Skeletal muscle tissue (tissue), 5 donors: ENCODE measurements at places on chromosomes 4 and X. TPM values are rescaled to one million over a fixed set of nuclear protein-coding genes. Genes with fewer than 3 reads are reported as not detected.

RIPPLY1 gene
- not detected for total RNA-seq

USP17L11 gene
- not detected for total RNA-seq

ZAR1 gene
- not detected for total RNA-seq

PNCK gene
- total RNA-seq = not detected

RNF128 gene
- total RNA-seq = under 0.01 TPM

XK gene
- total RNA-seq = 8.9 TPM

FGD1 gene
- total RNA-seq = 4.2 TPM
